ENCODE measurements at places on chromosomes 2 and 18. TPM values are rescaled to one million over a fixed set of nuclear protein-coding genes. Genes with fewer than 3 reads are reported as not detected.

The CLEC4F gene
- total RNA-seq, result not detected

The UCN gene
- 4.6 TPM for total RNA-seq

The ADD2 gene
- 0.14 TPM for total RNA-seq

The RIF1 gene
- 78.1 TPM for total RNA-seq

The RAB27B gene
- total RNA-seq, result 38.3 TPM

The IL36RN gene
- 0.12 TPM for total RNA-seq

The GREB1 gene
- total RNA-seq, result 0.54 TPM

The ANKZF1 gene
- total RNA-seq, result 56.6 TPM

The SERPINB10 gene
- total RNA-seq, result not detected

The DPYSL5 gene
- not detected for total RNA-seq

The IGFBP2 gene
- 175 TPM for total RNA-seq

DNA sequence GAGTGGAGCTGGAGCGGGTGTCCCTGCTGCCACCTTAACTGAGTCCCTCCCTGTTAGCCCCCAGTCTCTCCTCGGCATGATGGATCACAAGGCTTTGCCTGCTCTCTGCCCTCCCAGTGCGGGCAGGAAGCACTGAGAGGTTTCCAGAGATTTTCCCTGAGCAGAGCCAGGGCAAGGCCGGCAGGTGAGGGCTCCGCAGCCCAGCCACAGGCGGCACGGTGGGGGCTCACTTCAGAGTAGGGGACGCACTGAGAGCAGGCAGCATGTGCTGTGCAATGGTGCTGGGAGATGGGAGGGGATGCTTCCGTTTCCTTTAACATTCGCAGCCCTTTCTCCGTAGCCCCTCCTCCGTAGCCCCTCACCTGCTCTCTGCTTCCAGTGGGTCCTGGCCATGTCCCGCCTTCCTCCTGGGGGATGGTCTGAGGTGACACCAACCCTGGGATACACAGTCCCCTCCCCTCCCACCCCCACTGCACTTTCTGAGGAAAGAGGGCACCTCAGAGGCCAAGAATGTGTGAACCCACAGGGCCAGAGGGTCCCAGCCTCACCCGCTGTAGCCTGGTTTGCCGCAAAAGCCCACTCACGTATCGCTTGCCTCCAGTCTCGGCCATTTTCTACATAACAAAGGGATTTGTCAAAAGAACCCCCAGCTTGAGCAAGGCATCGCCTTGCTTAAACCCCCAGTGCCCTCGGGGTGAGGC lies 10.7 kb downstream of the KCNF1 start:
- no peak for DNase-seq

- DNase-seq, result no peak
Observed at GRCh38 chr2:120052597-120052996, 39.7 kb downstream of the EPB41L5 start.

DNA sequence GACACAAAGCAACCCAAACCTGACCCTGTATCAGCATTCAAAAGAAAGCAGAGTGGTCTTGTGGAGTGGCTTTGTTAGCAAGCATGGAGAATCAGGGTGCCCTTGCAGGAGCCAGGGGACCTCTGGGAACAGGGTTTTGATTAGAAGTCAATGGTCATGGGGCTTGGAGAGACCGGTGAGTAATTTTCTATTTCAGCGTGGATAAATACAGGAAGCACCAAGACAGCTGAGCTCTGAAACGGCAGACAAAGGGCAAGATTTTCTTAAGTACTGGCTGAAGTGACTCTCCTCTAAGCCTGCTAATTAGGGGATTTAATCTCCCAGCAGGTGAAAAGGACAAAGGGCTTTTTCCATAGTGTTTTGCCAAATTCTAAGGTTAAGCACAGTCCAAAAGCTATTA lies 78.0 kb upstream of the GAREM1 start:
- DNase-seq, result no peak

DNA sequence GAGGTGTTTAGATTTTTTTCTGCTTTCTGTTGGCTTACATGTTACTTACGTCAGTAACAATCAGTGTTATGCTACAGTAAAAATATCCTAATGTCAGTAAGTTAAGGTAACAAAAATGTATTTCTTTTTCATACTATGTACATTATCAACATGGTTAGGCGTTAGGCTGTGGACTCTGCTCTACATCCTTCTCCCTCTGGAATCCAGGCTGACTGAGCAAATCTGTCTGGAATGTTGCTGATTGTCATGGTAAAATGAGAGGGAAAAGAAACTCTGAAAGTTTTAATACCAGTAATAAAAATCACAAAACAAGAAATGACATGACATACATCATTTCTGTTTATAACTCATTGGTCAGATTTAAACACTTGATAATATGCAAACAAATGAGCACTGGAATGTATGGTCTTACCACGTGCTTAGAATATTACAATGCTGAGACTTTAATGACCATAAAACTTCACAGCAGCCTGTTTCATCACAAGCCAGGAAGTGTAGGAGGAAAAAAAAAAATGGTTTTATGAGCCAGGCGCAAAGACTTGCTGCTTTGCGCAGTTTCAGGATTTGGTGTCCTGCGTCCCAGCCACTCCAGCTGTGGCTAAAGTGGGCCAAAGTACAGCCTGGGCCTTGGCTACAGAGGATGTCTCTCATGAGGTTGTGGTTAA lies 252.4 kb downstream of the FSIP2 start:
- DNase-seq, result no peak

- no peak for DNase-seq
Observed at GRCh38 chr18:77501266-77501665, 251.6 kb downstream of the GALR1 start.

- peak; percentile 67 for DNase-seq
Observed at GRCh38 chr2:96251721-96252292, 14.0 kb downstream of the TMEM127 start.

DNA sequence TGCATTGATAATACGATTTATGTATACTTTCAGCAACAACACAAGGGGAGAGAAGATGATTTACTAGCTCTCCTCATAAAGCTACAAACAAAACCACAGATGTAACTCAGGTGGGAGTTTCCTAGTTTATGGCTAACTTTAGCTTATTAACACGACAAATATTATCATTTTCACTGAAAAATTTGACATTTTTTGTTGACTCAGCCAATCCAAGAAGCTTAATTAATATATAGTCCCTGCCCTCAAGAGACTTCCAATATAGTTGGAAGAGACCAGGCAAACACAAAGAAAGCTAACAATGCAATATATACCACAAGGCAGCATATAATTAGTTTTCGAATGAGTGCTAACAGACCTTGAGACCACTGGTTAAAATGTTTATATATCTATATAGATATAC lies 775 bp downstream of the WDR12 start:
- DNase-seq, result no peak

GRCh38 chr18:50163505-50163904 lies 31.4 kb downstream of the MYO5B start:
- no peak for DNase-seq

DNA sequence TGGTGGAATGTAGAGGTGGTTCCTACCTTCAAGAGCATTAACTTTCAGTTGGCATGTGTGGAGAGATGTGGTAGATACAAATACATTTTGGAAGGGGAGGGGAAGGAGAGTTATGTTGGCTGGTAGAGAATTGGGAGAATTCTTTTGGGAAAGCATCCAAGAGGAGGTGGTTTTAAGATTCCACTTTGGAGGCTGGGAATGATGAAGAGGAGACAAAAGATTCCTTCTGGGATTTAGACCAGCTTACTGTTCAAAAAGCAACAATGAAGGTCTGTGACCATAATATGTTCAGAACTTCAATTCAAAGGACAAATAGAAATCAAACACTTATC lies 120.8 kb upstream of the FOSL2 start:
- no peak for DNase-seq

DNA sequence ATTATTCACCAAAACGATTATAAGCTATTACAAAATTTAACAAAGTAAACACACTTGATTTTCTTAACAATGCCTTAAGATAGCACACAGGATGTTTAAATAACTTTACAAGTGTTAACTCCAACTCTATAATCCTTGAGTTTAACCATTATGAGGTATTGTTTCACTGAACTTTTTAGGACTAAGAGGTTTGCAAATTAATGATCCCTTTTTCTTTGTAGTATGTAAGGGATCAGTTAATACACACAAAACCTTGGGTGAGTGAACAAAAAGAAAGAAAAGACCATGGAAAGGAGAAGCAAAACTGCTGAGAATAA lies 21.5 kb upstream of the TFPI start:
- no peak for DNase-seq
